ENCODE measurements at places on chromosomes 4 and X.

DNA sequence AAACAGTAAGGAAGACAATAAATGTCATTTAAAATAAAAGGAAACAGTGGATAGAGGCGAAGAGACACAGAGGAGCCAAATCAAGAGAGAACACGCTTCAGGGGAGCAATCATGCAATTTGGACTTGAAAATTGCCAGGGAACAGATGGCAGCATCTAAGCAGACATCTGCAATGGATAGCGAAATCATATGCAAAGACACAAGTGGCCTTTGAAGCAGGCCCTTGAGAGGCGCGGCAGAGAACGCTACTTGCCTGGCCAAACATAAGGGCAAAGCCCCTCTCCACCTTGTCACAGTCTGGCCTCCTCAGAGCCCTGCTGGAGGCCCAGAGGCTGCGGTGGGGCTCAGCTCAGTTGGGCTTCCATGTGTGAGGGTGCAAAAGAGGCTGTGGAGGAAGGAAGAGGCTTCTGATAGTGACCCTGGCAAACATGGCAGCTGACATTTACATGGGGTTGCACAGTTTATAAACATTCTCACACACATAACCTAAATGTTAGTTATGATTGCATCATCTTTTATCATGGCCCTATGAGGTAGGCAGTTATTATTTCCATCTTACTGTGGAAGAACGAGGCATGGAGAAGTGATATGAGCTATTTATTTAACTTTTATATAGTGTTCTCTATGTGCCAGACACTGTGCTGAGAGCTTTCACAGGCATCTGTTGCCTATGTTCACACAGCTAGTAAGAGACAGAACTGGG lies 18.3 kb downstream of the ADGRG4 start:
- no peak for DNase-seq

GRCh38 chrX:9759337-9759736 lies 6.3 kb downstream of the GPR143 start:
- no peak for DNase-seq

DNA sequence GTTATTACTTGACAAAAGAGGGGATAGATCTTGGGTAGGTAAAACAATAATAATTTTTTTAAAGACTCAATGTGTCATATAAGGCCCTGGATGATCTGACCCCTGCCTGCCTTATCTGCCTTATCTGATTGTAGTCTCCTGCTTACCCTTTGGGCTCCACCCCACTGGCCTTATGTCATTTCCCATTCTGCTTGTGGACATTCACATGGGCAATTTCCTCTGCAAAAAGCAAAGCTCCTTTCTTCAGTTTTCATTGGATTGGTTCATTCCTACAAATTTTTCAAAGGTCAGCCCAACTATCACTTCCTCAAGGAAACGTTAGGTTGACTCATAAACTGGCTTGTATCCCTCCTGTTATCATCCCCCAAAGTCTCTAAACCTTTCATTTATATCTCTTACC lies 15.7 kb upstream of the TET2 start:
- no peak for DNase-seq

DNA sequence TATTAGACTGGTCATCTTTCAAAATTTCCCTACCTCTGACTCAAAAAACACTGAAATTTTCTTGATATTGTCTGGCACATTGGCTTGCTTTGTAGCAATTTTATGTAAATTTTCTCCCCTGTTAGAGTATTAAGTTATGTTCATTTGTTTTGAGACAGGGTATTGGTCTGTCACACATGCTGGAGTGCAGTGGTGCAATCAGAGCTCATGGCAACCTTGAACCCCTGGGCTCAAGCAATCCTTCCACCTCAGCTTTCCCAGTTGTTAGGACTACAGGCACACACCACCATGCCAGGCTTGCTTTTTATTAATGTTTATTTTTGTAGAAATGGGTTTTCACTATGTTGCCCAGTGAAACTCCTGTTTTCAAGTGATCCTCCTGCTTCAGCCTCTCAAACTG lies 17.5 kb downstream of the FABP2 start:
- DNase-seq = no peak

GRCh38 chrX:127038065-127038464 lies 218.5 kb downstream of the PRR32 start:
- DNase-seq = no peak

- DNase-seq = no peak
Observed at GRCh38 chrX:141814213-141814857, 23.8 kb upstream of the MAGEC3 start.

DNA sequence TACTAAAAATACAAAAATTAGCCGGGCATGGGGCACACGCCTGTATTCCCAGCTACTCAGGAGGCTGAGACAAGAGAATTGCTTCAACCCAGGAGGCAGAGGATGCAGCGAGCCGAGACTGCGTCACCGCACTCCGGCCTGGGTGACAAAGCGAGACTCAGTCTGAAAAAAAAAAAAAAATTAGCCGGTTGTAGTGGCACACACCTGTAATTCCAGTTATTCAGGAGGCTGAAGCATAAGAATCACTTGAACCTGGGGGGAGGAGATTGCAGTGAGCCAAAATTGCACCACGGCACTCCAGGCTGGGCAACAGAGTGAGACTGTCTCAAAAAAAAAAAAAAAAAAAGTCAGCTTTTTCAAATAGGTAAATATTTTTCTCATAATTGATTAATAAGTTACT lies 71.9 kb downstream of the WDFY3 start:
- DNase-seq = no peak

DNA sequence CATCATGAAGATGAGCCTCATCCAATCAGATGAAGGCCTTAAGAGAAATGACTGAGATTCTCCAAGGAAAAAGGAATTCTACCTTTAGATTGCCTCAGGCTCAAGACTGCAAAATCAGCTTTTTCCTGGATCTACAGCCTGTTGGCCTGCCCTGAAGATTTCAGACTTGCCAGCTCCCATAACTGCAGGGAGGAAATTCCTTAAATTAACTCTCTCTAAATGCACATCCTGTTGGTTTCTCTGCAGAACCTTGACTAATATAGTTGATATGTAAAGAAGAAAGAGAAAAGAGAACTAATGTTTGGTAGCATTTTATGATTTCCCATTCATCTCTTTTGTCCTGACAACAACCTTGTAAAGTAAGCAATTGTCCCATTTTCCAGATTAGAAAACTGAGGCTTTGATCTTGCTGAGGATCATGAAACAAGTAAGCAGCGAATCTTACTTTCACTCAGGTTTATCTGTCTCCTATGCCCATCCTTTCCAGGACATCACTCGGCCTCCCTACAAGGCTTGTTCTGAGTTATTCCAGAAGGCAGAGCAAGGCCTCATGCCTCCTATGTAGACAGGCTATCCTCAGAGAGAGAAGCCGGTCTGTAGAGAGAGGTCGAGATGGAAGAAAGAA lies 115.0 kb upstream of the LDB2 start:
- DNase-seq = peak; percentile 39

DNA sequence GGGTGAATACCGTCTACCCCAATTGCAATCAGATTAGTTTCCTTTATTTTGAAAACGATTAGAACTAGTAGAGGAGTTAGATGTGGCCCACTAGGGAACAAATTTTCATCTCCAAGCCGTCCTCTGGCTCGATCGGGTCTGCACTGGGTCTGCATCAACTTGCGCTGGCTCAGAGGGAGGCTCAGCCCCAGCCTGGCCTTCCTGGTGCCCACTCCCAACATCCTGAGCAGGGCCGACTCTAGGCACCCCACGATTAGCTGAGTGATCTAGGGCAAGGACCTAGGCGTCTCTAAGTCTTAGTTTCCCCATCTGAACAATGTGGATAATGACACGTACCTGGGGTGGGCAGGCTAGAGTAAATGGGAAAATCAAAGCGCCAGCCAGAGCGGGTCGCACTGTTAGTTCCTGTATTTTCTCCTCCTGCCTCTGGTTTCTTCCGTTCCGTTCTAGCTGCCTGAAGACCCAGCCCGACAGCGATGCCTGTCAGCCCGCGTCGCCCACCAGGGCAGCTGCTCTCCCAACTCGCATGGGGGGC lies 7.7 kb upstream of the HAND2 start:
- no peak for DNase-seq

DNA sequence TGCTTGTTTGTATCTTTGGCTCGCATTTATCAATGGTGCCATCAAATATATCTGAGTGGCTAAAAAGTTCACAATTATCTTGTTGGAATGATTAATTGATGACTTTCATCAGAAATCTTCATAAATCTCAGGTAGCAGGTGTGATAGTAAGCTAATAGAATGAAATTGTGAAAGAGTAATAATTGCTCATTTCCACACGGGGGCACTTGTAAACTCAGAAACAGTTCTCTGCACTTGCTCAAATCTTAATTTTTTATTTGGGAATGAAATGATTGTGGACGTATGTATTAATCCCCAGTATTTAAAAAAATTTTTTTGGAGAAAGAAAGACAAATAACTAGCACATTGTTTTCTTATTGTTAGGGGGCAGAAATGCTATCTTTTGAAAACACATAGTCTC lies 132.8 kb downstream of the DTHD1 start:
- no peak for DNase-seq

DNA sequence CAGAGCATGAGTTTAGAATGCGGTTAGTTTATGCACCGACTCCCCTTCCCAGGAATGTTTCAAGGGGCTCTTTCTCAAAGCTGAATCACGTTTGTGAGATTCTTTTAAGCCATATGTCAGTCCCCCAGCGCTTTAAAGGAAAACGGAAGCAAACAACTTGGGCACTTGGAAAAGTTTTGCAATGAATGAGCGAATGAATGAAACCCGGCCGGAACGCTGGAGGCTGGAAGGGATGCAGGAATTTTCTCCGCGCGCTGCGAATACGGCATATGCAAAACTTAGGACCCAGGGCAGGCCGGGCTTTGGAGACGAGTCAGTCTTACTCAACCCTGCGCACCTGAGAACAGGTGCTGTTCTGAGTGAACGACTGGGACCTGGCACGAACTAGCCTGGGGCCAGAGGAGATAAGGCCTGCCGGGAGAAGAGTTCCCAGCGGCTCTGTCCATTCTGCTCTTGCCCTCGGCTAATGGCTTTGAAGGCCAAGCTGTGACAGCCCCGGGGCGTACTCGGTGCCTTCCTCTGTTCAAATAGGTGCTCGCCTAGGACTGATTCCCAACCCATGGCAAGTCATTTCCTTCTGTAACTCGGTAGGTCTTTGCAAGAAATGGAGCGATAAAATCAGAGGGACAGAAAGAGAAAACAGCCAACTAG lies 743 bp upstream of the NRK start:
- DNase-seq = no peak

- DNase-seq = no peak
Observed at GRCh38 chr4:3328814-3329663, 36.2 kb downstream of the RGS12 start.

GRCh38 chr4:38948551-38948950 lies 80.9 kb downstream of the FAM114A1 start:
- DNase-seq = peak; percentile 80

- no peak for DNase-seq
Observed at GRCh38 chr4:145012841-145013240, 85.2 kb downstream of the ANAPC10 start.

DNA sequence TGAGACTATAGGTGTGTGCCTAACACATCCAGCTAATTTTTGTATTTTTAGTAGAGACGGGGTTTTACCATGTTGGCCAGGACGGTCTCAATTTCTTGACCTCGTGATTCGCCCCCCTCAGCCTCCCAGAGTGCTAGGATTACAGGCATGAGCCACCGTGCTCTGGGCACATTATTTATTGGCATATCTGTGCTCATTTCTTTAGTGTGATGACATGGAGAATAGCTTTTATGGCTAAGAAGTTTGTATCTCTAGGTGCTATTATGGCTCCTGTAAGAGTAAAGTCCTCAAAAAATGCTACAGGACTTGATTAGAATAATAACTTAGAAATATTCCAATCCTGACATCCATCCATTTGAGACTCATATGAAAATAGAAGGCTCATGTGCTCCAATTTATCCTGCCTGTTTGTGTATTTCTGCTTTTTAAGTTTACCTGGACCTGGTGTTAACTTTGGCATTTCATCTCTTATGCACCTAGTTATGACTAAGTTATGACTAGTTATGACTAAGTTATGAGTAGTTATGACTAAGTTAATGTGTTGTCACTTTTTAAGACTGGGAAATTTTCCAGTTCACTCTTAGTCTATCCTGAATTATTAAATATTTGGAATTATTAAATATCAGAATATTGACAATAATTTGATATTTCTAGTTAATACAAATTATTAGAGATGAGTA lies 36.4 kb upstream of the UNC5C start:
- DNase-seq = peak; percentile 2

- no peak for DNase-seq
Observed at GRCh38 chrX:24002792-24003191, 24.2 kb downstream of the KLHL15 start.

- DNase-seq = no peak
Observed at GRCh38 chr4:187586892-187587291, 408.7 kb upstream of the ZFP42 start.

GRCh38 chrX:95063554-95063953 lies 1389.5 kb downstream of the FAM133A start:
- DNase-seq = peak; percentile 18

Measured in AG08395 (cell line).